HCT116 (cell line): ENCODE measurements at places on chromosomes 4 and X.
A peak's percentile ranks its signal among the peaks of the same experiment; 100 is the strongest.

GRCh38 chrX:19964017-19964710, 26.7 kb downstream of the BCLAF3 start:
- DNase-seq, result no peak

GRCh38 chr4:8728536-8729407, 136.2 kb downstream of the CPZ start:
- no peak for DNase-seq

- no peak for DNase-seq
Observed at GRCh38 chrX:27597508-27597907, 7.4 kb downstream of the DCAF8L2 start.

DNA sequence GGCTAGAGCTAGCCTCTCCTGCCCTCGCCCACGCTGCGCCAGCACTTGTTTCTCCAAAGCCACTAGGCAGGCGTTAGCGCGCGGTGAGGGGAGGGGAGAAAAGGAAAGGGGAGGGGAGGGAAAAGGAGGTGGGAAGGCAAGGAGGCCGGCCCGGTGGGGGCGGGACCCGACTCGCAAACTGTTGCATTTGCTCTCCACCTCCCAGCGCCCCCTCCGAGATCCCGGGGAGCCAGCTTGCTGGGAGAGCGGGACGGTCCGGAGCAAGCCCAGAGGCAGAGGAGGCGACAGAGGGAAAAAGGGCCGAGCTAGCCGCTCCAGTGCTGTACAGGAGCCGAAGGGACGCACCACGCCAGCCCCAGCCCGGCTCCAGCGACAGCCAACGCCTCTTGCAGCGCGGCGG, at the start of gene AR:
AR (plus strand) TSS at position 204 of the 400 bp plus-strand sequence. CDS start 1,126 bp downstream, outside the sequence.
- no peak for DNase-seq

DNA sequence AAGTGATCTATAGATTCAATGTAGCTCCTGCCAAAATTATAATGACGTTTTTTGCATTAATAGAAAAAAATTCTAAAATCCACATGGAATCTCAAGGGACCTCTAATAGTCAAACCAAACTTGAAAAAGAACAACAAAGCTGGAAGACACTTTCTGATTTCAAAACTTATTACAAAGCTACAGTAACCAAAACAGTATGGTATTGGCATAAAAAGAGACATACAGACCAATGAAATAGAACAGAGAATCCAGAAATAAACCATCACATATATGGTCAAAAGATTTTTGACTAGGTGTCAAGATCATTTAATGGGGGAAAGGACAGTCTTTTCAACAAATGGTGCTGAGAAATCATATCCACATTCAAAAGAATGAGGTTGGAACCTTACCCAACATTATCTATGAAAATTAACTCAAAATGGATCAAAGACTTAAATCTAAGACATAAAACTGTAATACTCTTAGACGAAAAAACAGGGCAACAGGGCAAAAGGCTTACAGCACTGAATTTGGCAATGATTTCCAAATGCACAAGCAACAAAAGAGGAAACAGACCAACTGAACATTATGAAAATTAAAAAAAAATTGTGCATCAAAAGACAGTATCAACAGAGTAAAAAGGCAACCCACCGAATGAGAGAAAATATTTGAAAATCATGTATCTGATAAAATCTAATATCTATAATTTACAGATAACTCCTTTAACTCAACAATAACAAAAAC, 3.9 kb downstream of the FBXO8 start:
- DNase-seq, result no peak

DNA sequence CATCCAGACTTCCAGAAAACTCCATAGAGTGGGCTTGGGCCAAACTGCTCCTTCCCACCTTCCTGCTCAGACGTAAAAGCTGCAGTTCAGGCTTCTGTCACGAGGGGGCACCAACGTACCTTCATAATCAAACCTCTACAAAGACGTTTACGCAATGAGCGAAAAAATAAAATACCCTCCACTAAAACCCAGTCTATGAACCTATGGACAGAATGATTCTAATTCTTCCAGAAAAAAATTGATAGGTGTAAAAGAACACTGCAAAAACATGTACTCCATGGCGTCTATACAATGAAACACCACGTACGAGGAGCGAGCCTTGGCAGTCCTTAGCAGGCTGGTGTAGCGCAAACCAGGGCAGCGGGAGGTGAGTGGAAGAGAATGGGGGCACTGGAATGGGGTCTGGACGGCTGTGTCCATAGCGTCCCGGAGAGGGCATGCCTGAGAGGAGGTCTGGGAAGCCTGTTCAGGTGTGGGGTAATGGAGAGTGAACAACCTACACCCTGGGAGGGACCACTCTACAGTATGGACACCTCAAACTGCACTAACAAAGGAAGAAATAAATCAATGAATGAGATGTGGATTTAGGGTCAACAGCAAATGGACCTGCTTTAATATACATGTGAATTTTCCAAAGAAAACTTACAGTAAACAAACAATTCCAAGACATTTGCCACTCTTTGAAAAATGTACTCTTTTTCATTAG, 14.4 kb upstream of the RAB40A start:
- DNase-seq, result peak; percentile 37

GRCh38 chr4:41572516-41572915, 34.6 kb downstream of the LIMCH1 start:
- no peak for DNase-seq

DNA sequence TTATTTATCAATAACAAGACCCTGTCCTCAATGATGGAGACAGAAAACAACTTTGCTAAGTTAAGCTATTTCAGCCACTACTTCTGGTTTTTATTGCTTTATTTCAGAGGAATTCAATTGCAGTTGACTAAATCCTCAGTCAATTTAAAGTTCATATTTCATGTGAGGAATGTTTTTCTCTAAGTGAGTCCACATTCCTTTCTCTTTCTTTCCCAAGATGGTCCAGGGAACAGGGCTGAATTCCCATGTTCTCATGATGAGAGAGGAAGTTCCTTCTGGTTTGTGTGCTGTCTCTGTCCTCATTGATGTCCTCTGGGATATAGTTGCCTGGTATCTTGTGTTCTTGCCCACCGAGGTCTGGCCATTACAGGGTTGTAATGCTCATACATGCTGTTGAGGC, 117.2 kb downstream of the SLIT2 start:
- DNase-seq, result no peak

GRCh38 chr4:84644087-84644486, 61.2 kb downstream of the CDS1 start:
- no peak for DNase-seq

DNA sequence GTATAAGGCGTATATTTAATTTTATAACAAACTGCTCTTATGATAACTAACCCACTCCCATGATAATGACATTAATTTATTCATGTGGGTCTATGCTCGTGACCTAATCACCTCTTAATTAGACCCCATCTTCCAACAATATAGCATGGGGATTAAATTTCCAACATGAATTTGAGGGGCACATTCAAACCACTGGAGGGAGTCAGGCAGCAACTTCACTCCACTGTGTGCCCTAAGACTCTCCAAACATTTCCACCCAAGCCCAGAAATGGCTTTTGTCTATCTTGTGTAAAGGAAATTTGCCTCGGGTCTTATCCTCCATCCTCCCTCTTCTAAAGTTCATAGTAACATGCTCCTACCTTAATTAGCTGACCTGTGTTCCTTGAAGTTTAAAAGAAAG, 616.1 kb upstream of the CPEB2 start:
- no peak for DNase-seq

DNA sequence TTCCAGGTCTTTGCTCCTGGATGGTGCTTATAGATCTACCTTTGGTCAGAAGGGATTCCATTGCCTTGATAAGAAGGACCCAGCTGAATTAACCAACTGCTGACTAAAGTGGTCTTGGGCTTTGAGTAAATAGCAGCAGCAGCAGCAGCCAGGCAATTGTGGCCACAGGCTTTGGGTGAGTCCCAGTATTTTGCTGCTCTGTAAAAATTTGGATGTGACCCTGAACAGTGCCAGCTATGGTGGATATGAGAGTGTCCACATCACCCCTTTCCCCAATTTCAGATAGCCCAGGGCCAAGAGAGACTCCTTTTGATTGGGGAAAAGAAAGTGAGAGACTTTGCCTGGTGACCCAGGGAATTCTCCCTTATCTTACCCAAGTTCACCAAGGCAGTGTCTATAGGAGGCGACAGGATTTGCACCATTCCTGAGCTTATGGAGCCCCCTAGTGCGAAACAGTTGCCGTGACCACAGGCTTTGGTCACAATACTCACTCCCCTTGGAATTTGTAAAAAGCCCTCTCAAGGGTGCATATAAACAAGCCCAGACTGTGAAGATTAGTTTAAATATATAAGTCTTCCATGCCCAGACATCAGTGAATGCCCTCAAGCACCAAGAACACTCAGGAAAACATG, 518.0 kb downstream of the TMA16 start:
- DNase-seq, result peak; percentile 29

GRCh38 chrX:12011075-12011474, 127.2 kb upstream of the FRMPD4 start:
- no peak for DNase-seq

DNA sequence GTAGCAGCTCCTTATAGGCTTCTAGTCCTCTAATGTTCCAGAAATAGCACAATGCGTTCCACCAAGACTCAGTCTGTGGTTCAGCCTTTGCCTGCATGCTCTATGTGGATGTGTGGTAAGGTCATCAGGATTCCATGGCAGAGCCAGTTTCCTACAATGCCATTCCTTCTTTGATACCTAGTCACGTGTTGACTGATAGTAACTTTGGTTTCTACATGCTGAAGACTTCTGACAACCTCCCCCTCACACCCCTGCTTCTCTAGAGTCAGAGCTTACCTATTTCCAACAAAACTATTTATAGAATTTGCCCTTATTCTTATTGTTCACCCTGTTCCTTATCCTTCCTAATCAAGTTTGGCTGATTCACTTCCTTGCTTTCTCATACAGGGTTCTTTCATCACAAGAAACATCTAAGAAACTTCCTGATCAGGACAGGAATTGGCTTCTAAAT, 81.1 kb downstream of the CT47B1 start:
- no peak for DNase-seq

DNA sequence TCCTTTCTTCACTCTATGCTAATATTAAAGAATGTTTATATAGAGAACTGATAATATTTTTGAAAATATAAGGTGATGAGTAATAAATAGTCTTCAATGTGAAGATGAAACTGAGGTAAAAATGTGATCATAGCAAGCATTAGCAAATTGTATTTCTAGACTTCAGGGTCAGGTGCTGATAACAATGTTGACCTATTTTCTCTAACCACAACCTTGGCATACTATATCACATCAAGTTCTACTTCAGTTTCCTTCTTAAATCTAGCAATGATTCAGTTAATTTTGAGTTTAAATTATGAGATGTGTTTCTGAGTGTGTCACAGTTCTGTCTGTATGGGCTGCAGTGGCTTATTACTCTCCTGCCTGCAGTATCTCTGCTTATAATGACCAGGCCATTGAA, 209.4 kb downstream of the RAPGEF2 start:
- DNase-seq, result no peak

DNA sequence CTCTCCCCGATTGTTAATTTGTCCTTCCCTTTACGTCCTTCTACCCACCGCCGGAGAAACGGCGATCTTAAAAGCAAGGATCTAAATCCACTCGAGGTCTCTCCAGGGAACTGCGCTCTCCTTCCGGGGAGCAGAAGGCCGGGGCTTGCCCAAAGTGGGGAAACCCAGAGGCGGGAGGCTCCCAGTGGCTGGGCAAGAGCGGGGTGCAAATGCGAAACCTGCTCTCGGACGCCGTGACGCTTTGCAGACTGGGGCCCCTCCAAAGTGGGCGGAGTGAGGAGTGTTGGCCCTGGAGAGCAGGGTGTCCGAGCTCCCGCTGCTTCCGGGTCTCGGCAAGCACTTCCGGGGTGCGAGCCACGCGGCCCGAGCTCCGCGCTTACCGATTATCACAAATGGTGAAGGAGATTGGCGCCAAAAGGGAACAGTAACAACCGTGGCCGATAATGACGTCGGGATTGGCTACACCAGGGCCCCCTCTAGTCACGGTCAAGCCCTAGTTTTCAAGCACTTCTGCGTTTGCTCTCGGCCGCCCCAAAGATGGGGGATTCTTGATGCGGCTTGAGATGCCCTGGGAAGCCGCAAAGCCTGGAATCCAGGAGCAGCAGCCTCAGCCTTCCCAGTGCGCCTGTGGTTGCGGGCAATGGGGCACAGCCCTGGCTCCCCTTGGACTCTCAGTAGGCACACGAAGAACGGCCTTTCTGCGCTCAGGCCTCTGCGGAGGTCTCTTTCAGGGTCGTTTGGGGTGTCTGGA, 29.0 kb downstream of the HAND2 start:
- DNase-seq, result no peak

- DNase-seq, result no peak
Observed at GRCh38 chr4:43607827-43608461, 715.4 kb downstream of the GRXCR1 start.

DNA sequence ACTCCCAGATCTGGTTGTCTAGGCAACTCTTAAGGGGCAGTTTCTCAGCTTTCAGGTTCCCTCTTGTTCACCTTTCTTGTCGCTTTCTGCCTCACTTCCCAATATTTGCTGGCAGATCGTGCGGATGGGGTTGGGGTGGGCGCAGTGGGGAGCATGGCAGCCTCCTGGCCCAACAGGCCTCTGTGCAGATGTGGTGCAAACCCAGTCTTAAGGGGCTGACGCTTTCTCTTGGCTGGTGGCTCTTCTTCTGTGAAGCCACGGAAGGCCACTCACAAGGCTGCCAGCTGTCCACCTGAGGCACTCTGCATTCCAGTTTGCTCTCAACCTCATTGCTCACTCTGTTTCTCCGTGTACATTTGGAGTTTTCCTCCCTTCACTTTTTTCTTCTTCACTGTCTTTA, 61.7 kb downstream of the NBDY start:
- DNase-seq, result no peak

- DNase-seq, result no peak
Observed at GRCh38 chr4:96691521-96691920, 851.6 kb downstream of the PDHA2 start.

- DNase-seq, result no peak
Observed at GRCh38 chr4:77039796-77040195, 36.0 kb downstream of the CCNI start.

- no peak for DNase-seq
Observed at GRCh38 chr4:105352826-105353225, 121.0 kb downstream of the PPA2 start.

DNA sequence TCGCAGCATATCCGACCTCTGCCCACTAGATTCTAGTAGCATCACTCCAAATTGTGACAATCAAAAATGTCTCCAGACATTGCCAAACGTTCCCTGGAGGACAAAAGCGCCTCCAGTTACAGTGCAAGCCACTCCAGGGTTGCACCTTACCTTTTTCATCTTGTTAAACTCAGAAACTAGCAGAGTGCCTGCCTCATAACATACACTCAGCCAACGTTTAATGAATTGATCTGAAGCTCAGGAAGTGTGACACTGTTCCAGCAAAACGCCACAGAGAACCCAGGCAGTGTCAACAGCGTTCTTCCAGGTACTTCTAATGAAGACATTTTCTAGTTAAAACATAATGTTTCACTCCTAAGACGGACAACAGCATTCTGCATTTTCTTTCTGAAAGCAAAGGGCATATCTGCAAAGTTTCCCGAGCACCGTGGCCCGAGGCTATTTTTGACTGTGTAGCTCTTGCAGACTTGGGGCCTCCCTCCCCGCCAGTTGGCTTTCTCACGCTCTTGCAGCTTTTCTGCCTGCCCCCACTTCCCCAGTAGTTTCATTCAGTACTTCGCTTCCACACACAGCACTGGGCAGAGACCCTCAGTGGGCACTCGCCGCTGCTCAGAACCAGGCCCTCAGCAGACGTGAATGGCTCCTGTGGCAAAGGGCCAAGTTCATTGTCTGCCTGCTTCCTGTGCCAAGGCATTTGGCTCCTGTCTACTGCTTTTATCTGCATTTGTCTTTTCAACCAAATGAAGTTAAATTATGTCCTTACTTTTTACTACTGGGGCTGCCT, 133.4 kb upstream of the TTC29 start:
- no peak for DNase-seq
